ENCODE measurements at places on chromosomes 1 and 21.

GRCh38 chr1:66333466-66334199, 200.3 kb upstream of the SGIP1 start:
- no peak for DNase-seq

DNA sequence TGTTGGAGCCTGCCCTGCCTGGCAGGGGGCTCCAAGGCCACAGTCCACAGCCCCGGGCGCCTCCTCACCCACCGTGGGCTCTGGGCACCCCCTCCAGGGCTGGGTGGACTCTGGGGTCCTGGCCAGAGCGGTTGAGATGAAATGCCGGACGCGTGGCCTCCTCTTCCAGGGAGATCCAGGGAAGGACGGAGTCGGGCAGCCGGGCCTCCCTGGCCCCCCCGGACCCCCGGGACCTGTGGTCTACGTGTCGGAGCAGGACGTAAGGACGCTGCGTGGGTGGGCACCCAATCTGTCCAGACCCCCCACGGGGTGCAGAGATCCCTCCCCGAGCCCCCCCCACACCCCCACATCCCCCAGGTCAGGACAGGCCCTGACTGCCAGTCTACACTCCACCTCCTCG, 51.2 kb downstream of the SLC19A1 start:
- no peak for DNase-seq

DNA sequence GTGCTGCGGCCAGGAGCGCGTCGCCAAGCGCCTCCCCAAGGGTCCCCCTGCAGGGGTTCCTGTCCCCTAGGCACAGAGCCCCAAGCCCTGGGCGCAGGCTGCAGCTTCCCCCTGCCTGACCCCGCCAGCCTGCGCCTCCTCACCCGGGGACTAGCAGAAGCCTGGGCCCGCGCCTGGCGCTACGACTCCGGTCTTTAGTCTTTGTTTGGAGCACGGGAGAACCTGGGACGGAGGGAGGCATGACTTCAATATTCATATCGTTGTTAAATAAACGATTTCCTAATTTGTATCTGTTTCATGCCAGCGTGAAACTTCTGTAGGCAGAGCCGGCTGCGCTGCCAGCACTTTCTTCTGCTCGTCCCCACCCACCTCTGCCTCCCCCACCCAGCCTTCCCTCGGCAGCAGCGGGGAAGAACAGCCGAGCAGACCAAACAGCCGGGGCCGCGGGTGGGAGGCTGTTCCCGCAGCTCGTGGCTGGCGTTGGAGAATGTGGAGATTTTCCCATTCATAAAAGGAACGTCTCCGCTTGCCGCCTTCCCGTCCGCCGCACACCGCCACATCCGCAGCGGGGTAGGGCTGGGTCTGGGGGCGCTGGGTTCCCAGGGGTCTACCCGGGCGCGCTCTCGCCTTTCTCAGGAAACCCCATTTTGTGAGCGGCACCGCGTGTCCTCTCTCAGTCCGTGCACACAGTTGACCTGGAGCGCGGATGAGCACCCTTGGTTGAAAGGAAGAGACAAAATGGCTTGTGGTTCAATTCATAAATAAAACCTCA, 777 bp upstream of the TRIM67 start:
- no peak for DNase-seq

DNA sequence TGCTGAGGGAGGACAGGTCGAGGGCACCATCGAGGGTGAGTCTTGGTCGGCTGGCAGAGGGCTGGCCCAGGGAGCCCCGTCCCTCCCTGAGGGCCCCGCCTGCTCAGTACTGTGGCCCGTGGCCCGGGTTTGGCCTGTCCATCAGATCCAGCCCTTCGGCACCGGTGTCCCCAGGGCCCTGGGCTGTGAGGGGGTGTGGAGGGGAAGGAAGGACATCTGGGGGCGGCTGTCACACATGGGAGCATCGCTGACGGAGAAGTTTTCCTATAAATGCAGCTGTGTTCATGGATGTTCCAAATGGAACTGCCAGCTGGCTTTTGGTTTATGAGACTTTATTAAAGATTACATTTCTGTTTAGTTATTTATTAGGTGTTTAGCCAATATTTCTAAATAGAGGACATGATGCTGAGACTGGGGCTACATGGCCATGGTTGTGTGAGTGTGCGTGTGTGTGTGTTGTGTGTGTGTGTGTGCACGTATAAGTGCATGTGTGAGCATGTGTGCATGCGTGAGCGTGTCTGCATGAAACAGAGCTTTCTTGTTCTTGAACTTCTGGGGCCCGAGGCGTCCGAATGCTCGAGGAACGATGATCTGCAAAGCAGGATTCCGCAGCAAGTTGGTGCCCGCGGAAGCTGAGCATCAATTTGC, 54.3 kb downstream of the SLX9 start:
- DNase-seq, result no peak

DNA sequence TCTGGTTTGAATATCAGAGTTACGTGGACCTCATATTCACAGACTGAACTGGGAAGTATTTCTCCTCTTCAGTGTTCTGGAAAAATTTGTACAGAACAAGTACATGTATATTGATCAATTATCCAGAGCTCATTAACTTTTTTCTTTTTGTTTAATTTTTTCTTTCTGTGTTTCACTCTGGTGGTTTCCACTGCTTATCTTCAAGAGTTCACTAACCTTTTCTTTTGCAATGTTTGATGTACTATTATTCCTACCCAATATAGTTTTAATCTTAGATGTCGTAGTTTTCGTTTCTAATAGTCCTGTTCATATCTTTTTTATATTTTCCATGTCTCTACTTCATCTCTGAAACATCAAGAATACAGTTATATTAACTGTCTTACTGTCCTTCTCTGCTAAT, 46.5 kb downstream of the TUT4 start:
- no peak for DNase-seq

DNA sequence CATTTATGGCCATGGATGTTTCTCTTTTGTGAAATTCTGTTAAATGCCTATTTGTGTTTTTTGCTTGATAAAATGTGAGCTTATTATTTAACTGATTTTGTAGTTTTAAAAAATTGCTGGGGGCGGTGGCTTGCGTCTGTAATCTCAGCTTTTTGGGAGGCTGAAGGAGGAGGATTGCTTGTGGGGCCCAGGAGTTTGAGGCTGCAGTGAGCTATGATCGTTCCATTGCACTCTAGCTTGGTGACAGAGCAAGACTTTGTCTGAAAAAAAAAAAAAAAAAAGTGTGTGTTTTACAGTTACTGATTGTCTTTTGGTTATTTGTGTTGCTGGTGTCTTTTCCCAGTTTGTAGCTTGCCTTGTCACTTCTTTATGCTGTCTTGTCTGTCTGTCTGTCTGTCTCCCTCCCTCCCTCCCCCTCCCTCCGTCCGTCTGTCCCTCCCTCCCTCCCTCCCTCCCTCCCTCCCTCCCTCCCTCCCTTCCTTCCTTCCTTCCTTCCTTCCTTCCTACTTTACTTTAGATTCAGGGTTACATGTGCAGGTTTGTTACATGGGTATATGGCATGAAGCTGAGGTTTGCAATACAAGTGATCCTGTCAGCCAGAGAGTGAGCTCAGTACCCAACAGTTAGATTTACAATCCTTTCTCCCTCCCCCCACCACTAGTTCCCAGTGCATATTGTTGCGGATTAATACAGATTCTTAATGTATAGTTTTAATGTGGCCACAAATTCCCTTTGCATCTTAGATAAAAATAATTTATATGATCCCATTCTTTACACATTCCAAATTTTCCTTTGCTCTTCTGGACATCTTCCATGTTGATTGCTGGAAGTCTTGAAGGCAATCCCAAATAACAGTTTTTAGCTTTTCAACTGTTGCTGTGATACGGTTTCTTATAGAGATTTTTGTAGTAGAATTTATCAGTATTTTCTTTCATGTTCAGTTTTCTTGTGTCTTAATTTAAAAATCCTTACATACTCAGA, 25.1 kb downstream of the PTBP2 start:
- DNase-seq, result no peak

GRCh38 chr1:220915117-220915440, 35.8 kb downstream of the HLX start:
- DNase-seq, result no peak

DNA sequence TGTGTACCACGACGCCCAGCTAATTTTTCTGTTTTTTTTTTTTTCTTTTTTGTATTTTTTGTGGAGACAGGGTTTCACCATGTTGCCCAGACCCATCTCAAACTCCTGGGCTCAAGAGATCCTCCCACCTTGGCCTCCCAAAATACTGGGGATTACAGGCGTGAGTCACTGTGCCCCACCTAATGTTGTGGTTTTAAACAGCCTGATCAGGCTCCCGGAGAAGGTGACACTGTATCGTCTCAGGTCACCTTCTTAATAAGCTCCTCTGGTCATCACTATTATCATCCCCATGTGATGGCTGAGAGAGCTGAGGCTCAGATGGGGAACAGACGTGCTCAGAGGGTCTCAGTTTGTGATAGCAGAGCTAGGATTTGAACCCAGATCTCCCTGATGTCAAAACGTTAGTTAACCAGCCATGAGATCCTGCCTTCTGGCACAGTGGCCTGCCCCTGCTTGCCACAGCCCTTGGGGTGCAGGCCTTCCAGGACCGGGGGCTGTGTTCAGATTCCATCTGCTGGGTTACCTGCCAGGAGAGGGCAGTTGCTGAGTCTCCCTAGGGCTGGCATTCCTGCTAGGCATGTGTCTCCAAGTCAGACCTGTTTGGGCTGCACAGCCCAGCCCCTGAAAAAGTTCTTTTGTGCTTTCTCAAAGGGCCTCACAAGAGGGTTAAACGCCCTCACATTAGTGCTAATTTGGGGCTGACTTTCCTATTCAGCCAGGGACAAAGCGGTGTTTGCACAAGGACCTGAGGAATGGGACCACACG, 32.7 kb upstream of the GRHL3 start:
- no peak for DNase-seq

- DNase-seq, result no peak
These were observed 280.9 kb downstream of the GRIK1 start for GRCh38 chr21:29658934-29659203.

DNA sequence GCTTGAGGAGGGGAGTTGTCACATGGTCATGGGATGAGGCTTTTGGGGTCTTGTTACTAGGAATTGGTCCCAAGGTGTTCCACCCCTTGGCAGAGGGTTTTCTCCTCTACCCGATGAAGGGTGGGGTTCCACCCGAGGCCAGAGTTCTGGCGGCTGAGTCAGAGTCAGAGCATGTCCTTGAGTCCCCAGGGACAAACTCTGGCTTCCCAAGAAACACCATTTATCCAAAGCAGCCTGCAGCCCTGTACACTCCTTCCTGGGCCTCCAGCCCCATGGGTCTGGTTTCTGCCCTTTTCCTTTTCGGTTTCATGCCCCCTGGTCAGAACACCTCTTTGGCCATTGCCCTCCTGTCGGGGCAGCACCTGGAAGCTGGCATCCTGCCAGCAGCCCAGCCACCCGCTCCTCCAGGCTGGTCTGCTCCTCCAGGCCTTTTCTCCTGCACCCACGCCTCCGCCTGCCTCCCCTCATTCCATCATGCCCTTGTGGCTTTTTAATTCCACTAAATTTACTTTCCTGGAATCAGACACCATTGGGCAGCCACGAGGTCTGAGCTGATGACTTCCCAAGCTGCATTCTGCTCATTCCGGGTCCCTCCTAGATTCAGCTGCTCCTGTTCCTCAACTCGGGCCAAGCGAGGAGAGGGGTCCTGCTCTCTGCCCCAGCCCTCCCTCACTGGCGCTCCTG, 301.7 kb upstream of the VAMP3 start:
- DNase-seq, result no peak

DNA sequence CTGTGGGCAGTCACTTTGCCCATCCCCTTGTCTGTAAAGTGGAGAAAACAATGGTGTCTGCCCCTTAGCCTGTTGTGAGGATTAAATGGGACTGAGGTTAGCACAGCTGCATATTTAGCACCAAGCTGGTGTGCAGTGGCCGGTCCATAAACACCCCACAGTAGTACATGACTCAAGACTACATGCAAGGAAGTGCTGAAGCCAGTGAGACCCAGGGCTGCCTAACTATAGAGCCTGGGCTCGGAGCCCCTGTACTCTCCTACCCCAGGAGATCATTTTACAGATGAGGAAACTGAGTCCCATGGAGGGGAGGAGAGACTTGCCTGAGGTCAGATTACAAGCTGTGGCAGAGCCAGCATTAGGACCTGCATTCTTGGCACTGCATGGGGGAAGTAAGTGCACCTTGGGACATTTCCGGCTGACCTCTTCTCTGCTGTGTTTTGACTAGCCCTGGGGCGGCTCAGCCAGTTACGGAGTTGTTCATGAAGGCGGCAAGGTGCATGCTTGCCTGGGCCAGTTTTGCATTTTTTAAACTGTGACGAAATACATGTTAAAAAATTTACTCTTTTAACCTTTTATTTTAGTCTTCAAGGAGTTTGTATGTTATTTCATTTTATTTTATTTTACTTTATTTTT, 3.2 kb downstream of the SERINC2 start:
- DNase-seq, result no peak

Data from D721Med (cell line).